Airway epithelial cell (primary cell): ENCODE measurements at places on chromosomes 5 and 9. TPM values are rescaled to one million over a fixed set of nuclear protein-coding genes. Genes with fewer than 3 reads are reported as not detected.

WNT8A gene
- not detected in 2 replicates for total RNA-seq

EIF4E1B gene
- not detected in 2 replicates for total RNA-seq

PCDHGA8 gene
- total RNA-seq = 0.35 and 0.51 TPM in 2 replicates

PPP2CA gene
- total RNA-seq = 172 and 235 TPM in 2 replicates

C6 gene
- not detected in 2 replicates for total RNA-seq

ELOVL7 gene
- total RNA-seq = 3.2 and 3.8 TPM in 2 replicates

AGGF1 gene
- total RNA-seq = 12.8 and 17.4 TPM in 2 replicates

TMEM141 gene
- 163 and 200 TPM in 2 replicates for total RNA-seq

MGAT1 gene
- total RNA-seq = 123 and 141 TPM in 2 replicates

FAM163B gene
- total RNA-seq = not detected in 2 replicates

DCANP1 gene
- not detected in 2 replicates for total RNA-seq

IL5 gene
- total RNA-seq = not detected in 2 replicates

GLT6D1 gene
- not detected in 2 replicates for total RNA-seq

MYMK gene
- total RNA-seq = not detected in 2 replicates

ST8SIA4 gene
- 0.05 and 0.14 TPM in 2 replicates for total RNA-seq

LRRC70 gene
- 0.07 and 2.0 TPM in 2 replicates for total RNA-seq

GLDC gene
- total RNA-seq = 1.4 and 1.7 TPM in 2 replicates

CXCL14 gene
- total RNA-seq = 7.1 and 8.5 TPM in 2 replicates

CACNA1B gene
- under 0.01 TPM in 2 replicates for total RNA-seq

NTNG2 gene
- 0.07 TPM in 1 of 2 replicates, not detected in the other for total RNA-seq

NMUR2 gene
- total RNA-seq = not detected in 2 replicates

VCP gene
- 272 and 305 TPM in 2 replicates for total RNA-seq

PCDHB7 gene
- total RNA-seq = not detected in 2 replicates

FOXD4L3 gene
- not detected in 2 replicates for total RNA-seq
